ENCODE measurements at places on chromosomes 7 and 10.
A peak's percentile ranks its signal among the peaks of the same experiment; 100 is the strongest.

- no peak for DNase-seq
Measured at GRCh38 chr7:131454498-131454897, 101.9 kb downstream of the PODXL start.

GRCh38 chr7:57204411-57204811 lies 72.2 kb upstream of the ZNF479 start:
- DNase-seq = no peak

DNA sequence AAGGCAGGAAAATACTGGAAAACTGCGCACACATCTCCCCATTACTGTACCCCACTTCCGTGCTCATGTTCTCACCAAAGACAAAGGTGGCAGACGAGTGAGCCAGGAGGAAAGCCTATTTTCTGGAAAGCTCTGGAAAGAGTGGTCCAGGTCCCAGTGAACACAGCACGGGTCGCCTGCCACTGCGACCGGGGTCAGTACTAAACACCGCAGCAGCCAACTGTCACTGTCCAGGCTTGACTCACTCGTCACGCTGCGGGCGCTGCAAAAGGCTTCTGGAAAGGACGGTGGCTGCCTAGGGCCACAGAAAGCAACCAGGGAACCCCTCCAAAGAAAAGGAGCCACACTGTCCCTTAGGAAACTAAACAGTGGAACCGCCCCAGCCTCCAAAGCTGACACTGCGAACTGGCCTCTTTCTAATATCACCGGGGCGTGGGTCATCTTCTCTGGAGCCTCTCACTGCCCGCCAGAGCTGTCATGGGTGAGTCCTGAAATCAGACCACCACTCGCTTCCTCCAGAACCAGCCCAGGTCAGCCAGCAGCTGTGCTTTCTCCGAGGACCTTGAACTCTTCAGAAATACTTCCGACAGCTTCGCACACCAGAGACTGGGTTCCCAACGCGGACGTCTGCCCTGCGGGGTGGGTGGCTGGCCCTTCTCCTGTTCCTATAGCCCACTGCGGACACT lies 4.0 kb downstream of the RADIL start:
- DNase-seq = peak; percentile 26

- DNase-seq = peak; percentile 77
Measured at GRCh38 chr7:64320547-64321513, 7.1 kb downstream of the ZNF736 start.

DNA sequence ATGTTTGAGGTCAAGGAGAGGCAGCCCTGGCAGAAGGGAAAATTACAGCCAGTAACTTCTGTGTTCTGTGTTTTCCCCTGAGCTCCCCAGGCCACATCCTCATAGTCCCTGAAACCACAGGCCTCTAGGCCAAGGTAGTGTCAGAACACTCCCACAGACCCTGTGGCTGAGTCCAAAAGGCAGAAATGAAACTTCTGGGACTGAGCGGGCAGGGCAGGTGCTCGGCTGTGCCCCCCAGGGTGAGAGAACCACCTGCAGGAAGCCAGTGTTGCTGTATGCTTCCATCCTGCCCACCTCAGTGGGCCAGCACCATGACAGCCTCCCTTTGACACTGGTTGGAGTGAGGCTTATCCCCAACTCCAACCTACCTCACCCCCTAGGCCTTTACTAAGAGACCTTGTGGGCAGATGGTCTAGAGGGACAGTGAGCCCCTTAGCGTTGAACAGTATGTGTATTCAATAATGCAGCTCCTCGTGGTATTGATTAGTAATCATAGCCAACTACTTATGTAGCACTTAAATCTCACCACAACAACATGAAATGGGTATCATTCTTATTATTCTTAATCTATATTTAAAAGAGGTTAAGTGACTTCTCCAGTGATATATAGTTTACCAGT lies 30.3 kb downstream of the PIK3CG start:
- no peak for DNase-seq

DNA sequence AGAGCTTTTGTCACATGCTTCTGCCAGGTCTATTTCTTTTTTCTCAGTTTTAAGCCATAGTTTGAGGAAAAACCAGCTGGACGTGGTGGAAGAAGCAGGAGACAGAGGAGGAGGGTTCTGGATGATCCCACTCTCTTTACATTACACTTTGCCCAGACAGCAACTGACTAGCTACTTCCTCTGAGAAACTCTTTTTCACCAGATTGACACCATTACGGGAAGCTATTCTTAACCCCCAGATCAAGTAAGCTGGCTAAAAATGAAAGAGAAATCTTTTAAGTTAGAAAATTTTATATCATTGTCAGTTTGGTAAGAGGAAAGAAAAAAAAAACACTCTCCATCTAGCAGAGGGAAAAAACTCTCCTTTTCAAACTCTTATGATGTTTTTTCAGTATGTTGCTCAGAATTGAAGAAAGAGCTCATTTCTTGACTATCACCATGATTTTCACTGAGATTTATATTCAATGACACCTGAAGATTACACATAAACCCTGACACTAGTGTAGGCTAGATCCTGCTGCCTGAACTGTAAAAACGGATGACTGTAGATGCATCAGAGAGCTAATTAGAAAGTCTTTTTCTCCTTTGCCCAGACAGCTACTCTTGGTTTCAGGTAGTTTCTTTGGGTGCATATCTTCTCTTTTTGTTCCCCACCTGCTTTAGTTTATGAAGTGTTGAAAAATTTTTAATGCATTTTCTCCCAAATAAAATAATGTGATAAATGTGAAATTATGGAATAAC lies 203.1 kb downstream of the TFEC start:
- no peak for DNase-seq

- no peak for DNase-seq
Measured at GRCh38 chr10:122733443-122733842, 33.8 kb upstream of the C10orf120 start.

GRCh38 chr10:8049045-8049864 lies 5.2 kb upstream of the GATA3 start:
- DNase-seq = no peak

DNA sequence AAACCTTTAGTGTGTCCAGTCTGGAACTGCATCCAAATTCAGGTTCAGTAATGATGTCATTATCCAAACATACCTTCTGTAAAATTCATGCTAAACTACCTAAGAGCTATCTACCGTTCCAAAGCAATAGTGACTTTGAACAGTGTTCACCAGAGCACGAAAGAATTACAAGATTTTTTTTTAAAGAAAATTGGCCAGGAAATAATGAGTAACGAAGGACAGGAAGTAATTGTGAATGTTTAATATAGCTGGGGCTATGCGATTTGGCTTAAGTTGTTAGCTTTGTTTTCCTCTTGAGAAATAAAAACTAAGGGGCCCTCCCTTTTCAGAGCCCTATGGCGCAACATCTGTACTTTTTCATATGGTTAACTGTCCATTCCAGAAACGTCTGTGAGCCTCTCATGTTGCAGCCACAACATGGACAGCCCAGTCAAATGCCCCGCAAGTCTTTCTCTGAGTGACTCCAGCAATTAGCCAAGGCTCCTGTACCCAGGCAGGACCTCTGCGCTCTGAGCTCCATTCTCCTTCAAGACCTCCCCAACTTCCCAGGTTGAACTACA lies 694 bp upstream of the FAS start:
- DNase-seq = no peak

DNA sequence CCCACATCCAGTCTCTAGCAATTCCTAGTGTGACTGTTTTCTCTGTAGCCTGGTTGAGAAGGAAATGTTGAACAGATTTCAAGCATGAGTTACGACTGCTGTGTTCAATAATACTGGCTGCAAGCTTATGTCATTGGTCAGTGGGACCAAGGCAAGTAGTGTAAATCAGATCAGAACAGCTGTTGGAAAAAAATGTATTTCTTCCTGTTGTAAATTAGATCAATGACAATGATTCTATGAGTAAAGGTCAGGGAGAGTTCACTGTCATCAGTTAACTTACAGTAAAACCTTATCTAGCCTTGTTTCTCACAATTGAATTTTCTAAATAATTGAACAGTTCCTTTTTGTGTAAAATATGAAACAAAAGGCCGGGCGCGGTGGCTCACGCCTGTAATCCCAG lies 6.7 kb downstream of the OTUD1 start:
- DNase-seq = no peak

DNA sequence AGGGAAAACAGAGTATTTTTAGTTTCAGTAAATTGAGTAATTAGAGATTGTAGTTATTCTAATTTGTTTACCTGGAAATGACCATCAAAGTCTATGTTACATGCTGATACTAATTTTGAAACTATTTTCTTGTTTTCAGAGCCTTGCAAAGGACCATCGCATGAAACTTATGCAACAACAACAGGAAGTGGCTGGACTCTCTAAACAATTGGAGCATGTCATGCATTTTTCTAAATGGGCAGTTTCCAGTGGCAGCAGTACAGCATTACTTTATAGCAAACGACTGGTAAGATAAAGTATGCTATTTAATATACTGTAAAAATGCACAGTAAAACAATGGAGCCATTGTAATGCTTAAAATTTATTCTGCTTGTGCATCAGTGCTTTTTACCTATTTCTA lies 78.5 kb downstream of the TRIM24 start:
- DNase-seq = no peak

GRCh38 chr7:70356085-70356786 lies 758.0 kb downstream of the AUTS2 start:
- peak; percentile 65 for DNase-seq

GRCh38 chr7:64407148-64407547 lies 93.4 kb downstream of the ZNF736 start:
- DNase-seq = no peak

GRCh38 chr7:137606061-137606674 lies 240.6 kb downstream of the DGKI start:
- peak; percentile 83 for DNase-seq

DNA sequence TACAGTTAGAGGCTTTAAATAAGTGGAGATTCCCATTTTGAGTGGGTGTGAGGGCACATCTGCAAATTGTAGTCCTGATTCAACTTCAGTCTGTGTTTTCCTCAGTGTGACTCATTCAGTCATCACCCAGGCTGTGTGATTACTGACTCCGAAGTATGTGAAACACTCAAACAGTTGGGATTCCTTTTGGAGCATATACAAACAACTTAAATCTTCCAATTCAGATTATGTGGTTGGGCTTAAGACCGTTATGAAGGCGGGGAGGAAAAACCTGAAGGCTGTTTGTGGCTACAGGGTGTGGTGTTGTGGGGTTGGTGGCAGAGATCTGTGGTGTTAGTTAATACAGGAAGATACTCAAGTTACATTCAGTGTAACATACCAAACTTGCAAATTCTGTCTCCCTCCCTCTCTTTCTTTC lies 259.7 kb upstream of the FERD3L start:
- DNase-seq = peak; percentile 40

DNA sequence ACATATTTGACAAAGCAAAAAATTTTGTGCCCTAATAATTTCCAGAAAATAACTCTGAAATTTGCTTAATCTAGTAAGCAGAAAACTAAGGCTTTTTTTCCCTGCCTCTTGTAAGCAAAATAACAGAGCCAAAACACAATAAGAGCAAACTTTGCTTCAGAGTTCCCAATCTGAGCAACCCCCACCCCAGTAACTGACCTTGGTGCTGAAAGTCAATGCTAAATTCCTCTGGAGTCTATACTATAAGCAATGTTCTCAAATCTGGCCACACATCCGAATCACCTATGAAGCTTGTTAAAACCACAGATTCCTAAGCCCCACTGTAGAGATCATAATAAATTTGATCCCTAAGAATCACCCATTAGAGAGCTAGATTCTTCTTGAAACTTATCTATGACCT lies 150.5 kb downstream of the ELAPOR2 start:
- no peak for DNase-seq

DNA sequence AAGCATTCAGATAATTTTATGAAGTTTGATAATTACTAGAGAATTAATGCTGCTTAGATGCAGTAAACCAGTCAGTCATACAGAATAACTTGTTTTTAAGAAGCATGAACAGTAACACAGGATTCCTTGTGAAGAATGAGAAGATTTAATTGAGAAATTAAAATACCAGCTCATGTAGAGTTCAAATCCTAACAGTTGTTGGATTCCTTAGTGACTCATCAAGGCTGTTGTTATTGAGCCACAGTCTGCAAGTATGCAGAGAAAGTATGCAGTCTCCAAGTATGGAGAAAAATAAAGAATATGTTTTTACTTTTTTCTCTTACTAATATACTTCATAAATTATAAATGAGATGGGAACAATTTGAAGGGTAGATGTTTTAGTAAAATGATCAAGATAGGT lies 30.2 kb upstream of the CYP26C1 start:
- DNase-seq = no peak

GRCh38 chr7:121404348-121404747 lies 8.2 kb upstream of the FAM3C start:
- no peak for DNase-seq

DNA sequence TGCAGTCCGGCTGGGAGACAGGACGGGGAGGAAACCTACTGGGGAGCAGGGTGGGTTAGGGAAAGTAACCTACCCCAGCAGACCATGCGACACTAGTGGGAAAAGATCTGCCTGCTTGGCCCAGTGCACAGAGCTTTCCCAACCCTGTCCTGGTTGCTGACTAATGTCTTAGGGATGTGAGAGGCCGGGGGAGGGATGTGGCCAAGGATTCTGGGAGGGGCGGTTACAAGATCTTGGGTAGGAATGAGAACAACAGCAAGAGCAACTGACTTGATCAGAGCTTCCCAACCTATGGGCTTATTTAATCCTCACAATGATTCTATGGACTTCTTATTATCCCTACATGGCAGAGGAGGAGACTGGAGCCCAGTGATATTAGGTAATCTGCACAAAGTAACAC lies 24.0 kb upstream of the EIF5AL1 start:
- DNase-seq = no peak

GRCh38 chr7:135210888-135211178 lies 493 bp downstream of the WDR91 start:
- DNase-seq = peak; percentile 72

DNA sequence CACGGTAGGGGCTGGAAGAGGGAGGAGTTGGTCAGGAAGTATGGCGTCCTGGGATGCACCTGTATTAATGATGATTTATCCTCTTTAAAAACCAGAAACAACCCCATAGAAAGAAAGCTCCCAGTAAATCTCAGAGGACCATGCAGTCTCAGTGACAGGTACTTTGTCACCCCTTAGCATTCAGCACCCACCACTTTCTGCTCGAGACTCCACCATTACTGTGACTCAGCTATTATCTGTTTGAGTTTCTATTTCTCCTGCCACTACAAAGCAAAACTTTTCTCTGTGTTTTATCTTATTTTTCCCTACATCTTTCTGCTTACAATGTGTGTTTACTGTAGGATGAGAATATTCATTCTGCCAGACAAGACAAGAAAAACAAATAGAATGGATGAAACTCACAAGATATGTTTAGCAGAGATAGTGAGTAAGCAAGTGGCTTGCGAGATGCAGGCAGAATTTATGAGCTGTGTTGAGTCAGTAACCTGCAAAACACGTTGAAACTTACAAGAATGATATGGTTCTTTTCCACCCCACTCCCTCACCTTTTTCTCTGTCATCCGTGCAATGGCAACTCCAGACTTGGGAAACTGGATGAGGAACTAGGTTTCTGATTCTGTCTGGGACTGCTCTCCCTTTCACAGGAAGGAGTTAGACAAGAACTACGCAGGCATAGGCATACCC lies 127.1 kb downstream of the AOAH start:
- DNase-seq = peak; percentile 28

- DNase-seq = no peak
Measured at GRCh38 chr7:25923741-25924460, 228.1 kb upstream of the NFE2L3 start.

GRCh38 chr10:73848821-73849489 lies 25.4 kb downstream of the CAMK2G start:
- peak; percentile 85 for DNase-seq

GRCh38 chr10:63716016-63716580 lies 194.9 kb downstream of the REEP3 start:
- no peak for DNase-seq

GRCh38 chr7:124057872-124058271 lies 25.0 kb upstream of the TMEM229A start:
- no peak for DNase-seq
